ENCODE measurements at places on chromosomes 4 and X. TPM values are rescaled to one million over a fixed set of nuclear protein-coding genes. Genes with fewer than 3 reads are reported as not detected.
A peak's percentile ranks its signal among the peaks of the same experiment; 100 is the strongest.

Gene BGN
- polyA plus RNA-seq: 101 TPM

- DNase-seq: no peak
Observed at GRCh38 chr4:15182600-15183220, 180.4 kb downstream of the CPEB2 start.

- no peak for DNase-seq
Observed at GRCh38 chrX:153776120-153776599, 4.7 kb upstream of the SRPK3 start.

GRCh38 chr4:117326091-117326490, 240.7 kb upstream of the TRAM1L1 start:
- DNase-seq: no peak

GRCh38 chrX:15349046-15349445, 13.7 kb upstream of the PIGA start:
- DNase-seq: peak; percentile 32

GRCh38 chr4:77989968-77990367, 67.2 kb upstream of the FRAS1 start:
- no peak for DNase-seq

GRCh38 chr4:55269470-55269869, 76.6 kb upstream of the SRD5A3 start:
- no peak for DNase-seq

Measured in heart right ventricle (tissue), 16 donors.